Amniotic stem cell (primary cell): ENCODE measurements at places on chromosomes 3 and 15.

DNA sequence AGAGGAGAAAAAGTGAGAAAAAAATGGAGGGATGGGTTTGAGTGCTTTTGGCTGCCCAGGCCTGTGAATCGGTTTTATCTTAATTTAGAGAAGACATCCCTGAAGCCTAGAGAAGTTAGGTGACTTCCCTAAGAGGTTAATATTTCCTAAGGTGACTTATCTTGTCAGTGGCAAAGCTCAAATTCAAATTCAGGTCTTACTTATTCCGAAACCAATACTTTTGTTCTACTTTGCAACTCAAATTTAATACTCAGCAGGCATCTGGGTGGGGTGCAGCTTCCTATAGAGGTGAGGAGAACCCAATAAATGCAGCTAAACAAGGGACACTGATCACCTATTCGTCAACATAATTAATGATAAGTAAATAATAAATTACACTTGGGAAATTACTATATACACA is 54.9 kb upstream of the MYRIP start:
- DNase-seq, result no peak

- no peak for DNase-seq
Measured at GRCh38 chr15:63915873-63916771, 82.4 kb upstream of the HERC1 start.

GRCh38 chr15:38065721-38066345 is 131.4 kb downstream of the TMCO5A start:
- no peak for DNase-seq

DNA sequence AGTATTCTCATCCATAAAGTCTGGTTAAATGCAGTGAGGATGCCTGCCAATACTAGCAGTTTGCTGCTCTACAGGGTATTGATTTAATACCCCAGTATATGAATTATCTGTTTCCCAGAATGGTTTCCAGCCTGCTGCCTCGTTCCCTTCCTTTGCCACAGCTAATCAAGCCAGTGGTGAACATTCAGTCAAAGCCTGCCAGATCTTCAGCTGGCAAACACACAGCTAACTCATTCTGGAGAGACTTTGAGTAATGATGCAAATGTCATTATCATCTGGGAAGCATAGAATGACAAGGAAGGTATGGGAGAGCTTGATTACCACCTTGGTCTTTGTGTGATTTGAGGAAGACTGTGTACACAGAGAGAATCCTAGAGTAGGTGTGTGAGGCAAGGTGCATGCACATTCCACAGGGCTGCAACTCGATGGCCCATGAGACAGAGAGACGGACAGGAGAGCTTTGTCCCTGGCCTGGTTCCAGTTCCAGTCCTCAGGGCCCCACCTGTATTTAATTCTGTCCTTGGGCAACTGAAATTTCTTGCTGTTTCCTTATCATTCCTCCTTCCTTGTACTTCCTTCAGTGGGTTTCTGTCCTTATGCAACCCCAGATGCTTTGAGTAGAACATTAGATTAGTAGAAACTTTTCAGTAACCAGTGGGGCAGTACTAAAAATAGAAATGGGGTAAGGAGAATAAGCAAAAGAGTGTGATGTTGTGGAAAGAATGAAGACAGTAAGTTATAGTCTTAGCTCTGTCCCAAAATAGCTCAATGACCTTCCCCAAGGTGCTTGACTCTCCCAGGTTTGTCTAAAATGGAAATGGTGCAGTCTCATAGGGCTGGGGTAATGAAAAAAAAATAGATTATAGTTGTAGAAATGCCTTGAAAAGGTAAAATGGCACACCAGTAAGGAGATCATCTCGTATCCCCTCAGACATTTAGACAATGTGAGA is 72.5 kb downstream of the MITF start:
- DNase-seq, result no peak

DNA sequence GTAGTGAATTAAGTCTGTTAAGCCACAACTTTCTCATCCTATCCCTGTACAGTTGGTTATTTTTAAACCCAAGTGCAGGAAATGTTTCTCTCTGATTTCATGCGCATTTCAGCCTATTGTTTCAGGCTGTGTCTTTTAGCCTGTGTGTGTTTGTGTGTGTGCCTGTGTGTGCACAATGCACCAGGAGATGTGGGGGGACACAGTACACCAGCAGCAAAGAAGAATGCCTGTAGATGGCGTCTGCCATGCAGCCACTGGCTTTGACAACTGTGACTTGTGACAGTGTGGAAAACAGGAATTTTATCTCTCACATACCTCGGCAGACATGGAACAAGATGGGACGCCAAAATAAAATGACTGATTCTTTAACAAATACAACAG is 43.6 kb upstream of the PLXNA1 start:
- DNase-seq, result no peak

GRCh38 chr3:38130631-38131065 is 6.3 kb downstream of the ACAA1 start:
- no peak for DNase-seq

DNA sequence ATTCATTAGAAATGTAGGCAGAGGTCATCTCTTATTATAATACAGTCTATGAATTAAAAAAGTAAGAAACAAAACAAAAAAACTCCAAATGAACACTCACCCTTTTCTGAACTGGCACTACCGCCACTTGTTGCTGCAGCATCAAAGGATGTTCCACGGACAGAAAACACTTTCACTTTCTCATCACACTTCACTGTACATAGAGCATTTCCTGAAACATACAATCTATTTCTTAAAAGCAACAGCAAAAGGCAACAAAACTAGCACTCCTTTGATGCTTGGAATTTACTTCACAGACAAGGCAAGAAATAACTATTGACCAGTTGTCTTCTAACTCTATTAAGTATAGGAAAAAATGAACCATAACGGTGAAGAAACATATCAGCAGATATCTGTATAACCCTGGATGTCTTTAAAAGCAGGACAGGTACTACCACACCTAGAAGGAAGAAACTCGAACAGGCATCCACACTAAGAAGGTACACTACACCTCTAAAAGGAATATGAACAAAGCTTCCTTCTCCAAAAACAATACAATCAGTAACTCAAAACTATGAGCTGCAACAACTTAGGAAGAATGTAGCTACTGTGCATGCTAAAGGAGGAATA is 24.9 kb downstream of the ETFA start:
- no peak for DNase-seq
